ENCODE measurements at places on chromosomes 3 and 15.
A peak's percentile ranks its signal among the peaks of the same experiment; 100 is the strongest.

GRCh38 chr3:42505849-42506410 is 3.5 kb downstream of the VIPR1 start:
- DNase-seq, result peak; percentile 35

DNA sequence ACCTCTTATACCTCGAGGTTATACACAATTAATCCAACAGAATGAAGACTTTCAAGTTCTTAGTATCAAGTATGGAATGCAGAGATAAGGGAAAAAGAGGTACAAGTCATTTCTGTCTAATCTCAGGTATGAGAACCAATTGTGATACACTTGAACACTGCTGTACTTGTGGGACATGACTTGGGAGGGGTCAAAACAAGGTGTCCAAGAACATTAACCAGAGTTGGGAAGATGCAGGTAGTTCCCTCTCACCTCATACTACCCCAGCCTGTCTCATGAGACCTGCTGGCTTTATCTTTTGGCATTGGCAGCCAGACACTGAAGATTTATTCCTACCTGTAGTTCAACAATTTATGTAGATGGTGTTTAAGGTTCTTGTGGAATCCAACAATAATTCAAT is 209.7 kb downstream of the NR1D2 start:
- DNase-seq, result no peak

- DNase-seq, result no peak
Observed at GRCh38 chr3:189490749-189491148, 140.4 kb upstream of the TP63 start.

GRCh38 chr3:187237741-187238140 is 40.5 kb downstream of the RTP1 start:
- DNase-seq, result no peak

DNA sequence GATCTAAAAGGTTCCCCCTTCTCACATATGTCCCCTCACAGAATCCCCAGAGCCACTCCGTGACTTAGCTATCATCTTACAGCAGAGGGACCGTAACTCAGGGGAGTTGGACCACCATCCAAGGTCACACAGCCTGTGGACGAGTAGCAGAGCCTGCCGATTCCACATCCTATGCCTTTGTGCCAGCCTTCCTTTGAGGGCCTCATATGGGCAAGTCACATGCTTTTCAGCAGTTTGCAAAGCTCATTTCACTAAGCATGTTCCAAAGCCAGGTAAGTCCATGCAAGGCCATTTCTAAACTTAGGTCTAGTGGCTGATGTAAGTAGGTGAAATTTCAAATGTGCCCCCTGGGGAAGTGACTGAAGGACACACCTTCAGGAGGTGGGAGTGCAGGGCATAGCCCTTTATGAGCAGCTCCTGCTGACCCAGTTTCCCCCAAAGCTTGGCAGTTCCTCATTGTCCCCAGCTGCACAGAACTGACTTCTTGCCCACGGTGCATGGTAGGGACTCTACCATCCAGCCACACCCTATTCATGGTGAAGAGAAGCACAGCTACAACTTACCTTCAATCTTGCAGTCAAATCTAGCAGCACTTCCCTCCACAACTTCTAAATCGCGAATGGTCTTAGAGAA is 33.3 kb upstream of the HACD2 start:
- no peak for DNase-seq

GRCh38 chr15:89724621-89725020 is 26.4 kb downstream of the MESP1 start:
- no peak for DNase-seq

DNA sequence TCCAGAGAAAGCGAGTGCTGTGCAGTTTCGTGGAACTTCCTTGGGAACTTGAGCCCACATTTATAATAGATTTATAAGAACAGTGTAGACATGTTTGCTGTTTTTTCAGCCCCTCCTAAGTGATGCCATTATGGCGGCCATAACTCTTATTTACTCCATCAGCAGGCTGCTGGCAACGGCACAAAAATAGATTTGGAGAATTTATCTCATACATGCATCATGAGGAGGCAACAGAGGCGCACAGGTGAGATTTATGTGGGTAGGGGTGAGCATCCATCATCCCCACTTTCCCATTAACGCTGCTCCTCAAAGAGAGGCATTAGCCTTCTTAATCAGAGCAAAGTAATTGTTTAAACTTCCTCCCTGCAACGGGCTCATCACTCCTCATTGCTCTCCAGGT is 182.5 kb downstream of the RAB11A start:
- DNase-seq, result no peak

- no peak for DNase-seq
Observed at GRCh38 chr3:43423639-43424038, 137.3 kb downstream of the SNRK start.

DNA sequence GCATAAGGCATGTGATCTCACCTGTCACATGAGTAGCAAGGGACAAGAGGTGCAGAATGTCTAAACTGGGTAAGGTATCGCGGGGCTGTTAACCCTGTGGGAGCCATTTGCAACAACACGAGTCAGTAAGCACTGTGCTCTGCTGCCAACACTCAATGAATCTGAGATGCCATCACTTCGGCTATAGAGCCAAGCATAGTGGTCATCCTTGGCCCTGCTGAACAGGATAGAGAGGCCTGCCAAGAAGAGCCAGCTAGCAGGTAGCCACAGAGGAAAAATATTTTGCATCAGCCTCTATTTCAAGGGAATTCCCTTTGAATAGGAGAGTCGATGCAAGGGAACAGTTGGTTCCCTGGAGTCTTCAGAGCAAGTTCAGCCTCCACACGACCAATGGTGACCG is 137.8 kb downstream of the NTRK3 start:
- no peak for DNase-seq

GRCh38 chr15:73560501-73561117 is 72.6 kb downstream of the NPTN start:
- DNase-seq, result no peak

DNA sequence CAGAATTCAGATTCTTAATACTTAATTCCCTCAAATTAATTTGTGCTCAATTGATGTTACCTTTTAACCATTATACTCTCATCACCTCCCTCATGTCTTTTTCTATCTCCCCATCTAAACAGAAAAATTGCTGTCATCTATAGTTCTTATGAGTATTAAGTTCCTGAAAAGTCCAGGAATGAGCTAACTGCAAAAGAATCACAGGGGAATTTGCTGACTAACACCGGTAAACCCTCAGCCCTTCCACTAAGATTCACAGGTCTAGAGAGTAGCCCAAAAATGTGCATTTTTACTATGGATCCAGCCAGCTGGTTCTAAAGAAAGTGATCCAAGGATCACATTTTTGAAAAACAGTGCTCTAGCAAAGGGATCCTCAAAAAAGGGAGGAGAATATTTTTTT is 67.0 kb downstream of the SETD2 start:
- DNase-seq, result no peak

DNA sequence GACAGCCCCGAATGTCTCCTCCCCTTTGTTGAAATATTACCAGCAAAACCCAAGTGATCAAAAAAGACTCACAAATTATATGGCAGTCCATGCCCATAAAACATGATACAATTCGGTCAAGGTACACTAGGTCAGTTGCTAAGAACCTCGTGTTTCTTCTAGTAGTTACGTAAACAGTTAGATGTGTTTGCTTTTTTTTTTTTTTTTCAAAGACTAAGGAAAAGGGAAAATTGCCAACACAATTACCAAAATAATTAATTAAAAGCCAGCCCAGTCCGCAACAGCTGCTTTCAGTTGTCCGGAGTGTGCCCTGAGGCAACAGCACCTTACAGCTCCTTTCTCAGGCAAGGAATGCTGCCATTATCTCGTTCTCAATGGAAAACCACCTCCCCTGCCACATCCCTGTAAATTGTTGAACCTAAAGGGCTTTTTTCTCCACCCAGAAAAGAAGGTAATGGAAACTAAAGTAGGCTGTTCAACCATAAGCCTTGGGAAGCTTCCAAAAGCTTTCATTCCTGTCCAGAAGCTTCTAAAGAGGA is 129.2 kb upstream of the TSC22D2 start:
- DNase-seq, result no peak

GRCh38 chr3:71903112-71903495 is 118.2 kb upstream of the PROK2 start:
- DNase-seq, result no peak

DNA sequence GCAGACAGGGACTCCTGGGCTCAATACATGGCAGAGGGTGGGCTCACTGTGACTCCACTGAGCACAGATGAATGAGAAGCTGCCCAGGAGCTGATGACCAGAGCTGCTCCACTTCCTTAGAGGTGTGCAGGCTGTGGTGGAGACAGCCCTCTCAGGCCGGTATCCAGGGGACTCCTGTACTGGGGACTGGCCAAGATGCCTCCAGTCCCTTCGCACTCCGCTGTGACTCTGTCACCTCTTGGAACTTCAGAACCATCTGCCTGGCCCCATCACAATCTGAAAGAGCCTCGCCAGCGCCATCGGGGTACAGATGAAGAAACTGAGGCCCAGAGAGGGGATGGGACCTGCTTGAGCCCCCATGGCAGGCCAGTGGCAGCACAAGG is 111.2 kb downstream of the ETFA start:
- DNase-seq, result no peak

GRCh38 chr3:20350449-20350848 is 164.4 kb upstream of the SGO1 start:
- DNase-seq, result no peak

- DNase-seq, result peak; percentile 18
Observed at GRCh38 chr3:52479877-52480575, 15.1 kb upstream of the STAB1 start.

DNA sequence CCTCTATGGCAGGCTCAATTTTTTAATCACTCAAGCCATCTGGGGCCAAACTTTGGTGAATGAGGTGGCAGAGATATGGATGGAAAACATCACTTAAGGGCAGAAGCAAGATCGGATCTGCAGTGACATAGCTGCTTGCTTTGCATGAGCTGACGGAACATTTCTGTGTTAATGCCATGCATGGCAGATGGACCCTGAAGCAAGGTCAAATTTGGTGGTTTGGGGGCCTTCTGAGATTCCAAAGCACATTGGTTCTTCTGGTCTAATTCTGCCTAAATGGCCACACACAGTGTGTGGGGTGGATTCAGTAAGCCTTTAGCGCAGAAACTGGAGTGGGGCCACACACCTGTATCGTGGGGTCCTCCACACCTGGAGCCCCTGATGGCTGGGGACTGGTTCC is 38.3 kb upstream of the BCL2L10 start:
- no peak for DNase-seq

DNA sequence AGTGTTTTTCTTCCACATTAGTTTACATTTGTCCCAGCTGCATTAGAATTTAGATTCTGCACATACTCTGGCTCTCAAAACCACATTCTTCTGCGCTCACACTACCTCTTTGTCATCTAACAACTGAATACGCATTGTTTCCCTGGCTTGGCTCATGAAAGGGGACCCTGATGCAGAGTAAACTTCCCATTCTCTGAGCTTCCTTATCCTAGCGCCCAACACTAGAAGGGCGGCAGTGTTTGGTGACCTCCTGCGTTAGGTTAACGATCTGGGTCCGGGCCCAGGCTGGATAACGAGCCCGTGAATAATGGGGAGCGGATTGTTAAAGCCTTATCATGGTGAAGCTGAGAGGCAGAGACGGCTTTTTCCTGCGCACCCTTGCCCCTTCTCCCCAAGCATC is 63.9 kb downstream of the ETV5 start:
- DNase-seq, result no peak

GRCh38 chr15:63054281-63054683 is 11.7 kb downstream of the TPM1 start:
- no peak for DNase-seq

DNA sequence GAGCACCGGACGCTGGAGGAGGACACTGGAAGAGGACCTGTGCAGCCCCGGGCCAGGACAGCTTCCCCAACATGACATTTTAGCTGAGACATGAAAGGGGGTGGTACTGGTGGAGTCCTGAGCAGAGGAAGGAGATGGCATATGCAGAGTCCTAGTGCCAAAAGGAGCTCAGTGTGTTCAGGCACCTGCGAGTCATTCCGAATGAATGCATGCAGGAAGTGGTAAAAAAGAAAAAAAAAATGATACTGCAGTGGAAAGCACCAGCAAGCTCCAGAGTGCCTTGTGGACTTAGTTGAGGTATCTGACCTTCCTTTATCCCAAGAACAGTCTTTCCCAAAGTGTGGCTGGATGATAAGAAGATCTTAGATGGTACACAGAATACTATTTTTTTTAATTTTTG is 6.6 kb upstream of the ZNF148 start:
- DNase-seq, result no peak

DNA sequence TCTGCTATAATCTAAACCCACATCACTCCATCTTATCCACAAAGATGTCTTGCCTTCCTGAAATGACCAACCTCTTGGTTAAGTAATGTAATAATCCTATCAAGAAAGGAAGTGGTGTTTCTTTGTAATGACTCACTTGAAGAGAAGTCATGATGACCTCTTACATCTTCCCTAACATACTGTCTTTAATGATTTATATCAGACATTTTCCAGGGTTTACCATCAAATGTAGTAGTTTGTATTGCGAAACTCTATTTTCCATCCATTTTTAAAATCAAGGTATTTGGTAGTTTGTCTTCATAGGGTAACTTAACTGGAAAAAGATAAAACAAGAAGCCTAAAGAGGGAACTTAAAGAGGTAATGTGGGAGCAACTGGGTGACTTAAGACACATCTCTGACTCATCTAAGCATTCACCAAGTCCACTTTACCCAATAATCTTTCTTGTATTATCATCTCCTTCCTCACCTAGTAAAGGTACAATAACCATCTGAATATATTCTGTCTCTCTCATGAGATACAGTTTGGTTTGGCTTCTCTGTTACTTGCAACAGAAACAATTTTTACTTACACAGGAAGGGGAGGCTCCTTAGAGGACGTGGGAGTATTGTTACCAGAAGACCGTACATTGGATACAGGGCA is 5.7 kb upstream of the MAPK6 start:
- DNase-seq, result no peak

- DNase-seq, result peak; percentile 50
Observed at GRCh38 chr15:65132878-65133547, 595 bp downstream of the PDCD7 start.

DNA sequence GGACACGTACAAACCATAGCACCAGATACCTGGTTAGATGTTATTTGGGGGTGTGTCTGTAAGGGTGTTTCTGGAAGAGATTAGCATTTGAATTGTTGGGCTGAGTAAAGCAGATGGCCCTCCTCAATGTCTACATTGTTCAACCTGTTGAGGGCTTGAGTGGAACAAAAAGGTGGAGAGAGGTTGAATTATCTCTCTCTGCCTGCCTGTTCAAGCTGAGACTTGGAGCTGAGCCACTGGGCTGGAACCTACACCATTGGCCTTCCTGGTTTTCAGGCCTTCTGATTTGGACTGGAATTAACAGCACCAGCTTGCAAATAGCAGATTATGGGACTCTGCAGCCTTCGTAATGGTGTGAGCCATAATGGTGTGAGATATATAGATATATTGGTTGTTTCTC is 71.3 kb upstream of the CORO2B start:
- DNase-seq, result no peak

GRCh38 chr3:9204253-9204992 is 45.0 kb downstream of the SRGAP3 start:
- DNase-seq, result no peak

DNA sequence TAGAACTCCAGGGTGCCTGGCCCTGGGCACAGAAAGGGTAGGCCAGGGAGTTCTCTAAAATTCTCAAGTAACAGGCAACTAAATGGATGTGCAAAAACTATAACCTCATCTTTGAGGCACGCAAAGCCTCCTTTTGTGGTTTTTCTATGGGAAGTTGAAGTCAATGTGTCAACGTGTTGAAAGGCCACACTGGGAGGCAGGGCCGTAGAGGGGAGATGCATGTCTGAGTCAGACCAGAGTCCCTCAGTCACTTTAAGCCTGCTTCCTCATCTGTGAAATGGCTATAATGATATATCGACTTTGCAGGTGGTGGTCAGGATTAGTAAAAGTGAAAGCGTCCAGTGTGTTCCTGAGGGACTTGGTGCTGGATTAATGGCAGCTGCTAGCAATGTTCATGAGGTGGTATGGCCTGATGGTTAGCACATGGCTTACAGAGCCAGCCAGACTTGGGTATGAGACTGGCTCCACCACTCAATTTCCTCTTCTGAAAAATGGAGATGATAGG is 17.0 kb downstream of the TGM5 start:
- no peak for DNase-seq

Measured in right lobe of liver (tissue), 6 donors.